Stimulated activated CD4-positive, alpha-beta T cell treated with anti-CD3 and anti-CD28 coated beads, Interleukin-1b, Interleukin-23, amount 100 ng/mL, for 1 hour (primary cell): ENCODE measurements at places on chromosomes 2 and 18.

DNA sequence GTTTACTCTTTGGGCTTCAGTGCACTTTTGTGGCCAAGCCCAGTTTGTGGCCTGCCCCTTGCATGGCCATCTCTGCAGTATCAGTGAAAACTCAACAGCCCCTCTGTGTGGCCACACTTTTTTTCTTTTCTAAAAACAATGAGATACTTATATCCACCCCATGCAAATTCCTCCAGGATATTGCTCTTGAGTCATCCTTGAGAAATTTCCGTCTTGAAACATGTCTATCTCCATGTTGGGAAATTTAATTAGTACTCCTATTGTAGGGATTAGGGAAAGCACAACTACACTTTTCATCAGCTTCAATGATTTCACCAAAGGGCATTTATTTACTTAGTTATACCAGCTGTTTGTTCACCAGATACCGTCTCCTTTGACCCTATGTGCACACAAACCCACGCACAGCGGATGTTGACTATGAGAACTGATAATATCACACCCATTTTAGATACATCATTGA lies 993.1 kb downstream of the TSN start:
- DNase-seq = no peak

- DNase-seq = no peak
Observed at GRCh38 chr2:46025081-46025480, 272.1 kb upstream of the EPAS1 start.

DNA sequence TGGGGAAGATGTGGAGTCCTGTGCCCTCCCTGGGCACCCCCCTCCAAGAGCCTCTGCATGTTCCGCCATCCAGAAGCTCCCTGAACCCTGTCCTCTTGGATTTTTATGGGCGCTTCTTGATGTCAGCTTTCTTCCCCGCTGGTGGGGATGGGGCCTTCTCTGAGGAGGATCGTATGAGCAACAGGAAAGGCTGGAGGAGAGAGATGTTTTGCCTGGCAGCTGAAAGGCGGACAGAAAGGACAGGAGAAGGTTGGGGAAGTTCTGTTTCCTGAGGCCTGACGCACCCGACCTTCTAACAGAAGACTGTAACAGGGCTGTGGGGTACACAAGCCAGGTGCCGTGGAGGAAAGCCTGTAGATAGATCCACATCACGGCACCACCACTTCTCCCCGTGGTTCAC lies 238.8 kb downstream of the LDLRAD4 start:
- no peak for DNase-seq

GRCh38 chr2:97758131-97758705 lies 44.8 kb downstream of the ZAP70 start:
- no peak for DNase-seq

DNA sequence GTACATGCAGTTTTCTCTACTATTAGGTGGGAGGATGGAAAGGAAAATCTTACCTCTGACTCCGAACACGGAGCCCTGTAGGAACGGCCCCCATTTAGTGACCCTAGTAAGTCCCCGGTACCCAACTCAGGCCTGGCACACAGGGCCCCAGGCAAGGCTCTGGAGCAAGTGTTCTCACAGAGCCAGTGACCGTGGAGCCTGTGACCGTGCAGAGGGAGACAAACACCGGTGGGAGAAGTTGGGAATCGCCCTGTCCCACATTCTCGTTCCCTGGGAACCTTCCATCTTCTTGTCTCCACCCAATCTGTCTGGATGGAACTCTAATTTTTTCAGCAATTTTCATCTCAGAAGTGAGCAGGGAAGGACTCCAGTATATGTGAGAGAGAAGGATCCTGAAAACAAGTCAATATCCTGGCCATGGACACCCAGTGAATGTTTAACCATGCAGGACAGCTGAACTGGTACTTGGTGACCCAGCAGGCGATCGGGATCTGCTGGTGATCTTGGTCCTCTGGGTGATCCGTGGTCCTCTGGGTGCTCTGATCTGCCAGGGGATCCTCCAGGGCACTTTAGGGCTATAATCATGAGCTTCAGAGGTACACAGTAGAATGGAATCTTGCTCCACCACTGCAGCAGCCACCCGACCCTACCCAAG lies 348.6 kb upstream of the ID2 start:
- no peak for DNase-seq

- DNase-seq = no peak
Observed at GRCh38 chr2:122007126-122007525, 251.7 kb downstream of the TSN start.

- no peak for DNase-seq
Observed at GRCh38 chr2:178059111-178059510, 13.5 kb downstream of the PDE11A start.

GRCh38 chr2:113675875-113676274 lies 48.8 kb downstream of the RABL2A start:
- no peak for DNase-seq

DNA sequence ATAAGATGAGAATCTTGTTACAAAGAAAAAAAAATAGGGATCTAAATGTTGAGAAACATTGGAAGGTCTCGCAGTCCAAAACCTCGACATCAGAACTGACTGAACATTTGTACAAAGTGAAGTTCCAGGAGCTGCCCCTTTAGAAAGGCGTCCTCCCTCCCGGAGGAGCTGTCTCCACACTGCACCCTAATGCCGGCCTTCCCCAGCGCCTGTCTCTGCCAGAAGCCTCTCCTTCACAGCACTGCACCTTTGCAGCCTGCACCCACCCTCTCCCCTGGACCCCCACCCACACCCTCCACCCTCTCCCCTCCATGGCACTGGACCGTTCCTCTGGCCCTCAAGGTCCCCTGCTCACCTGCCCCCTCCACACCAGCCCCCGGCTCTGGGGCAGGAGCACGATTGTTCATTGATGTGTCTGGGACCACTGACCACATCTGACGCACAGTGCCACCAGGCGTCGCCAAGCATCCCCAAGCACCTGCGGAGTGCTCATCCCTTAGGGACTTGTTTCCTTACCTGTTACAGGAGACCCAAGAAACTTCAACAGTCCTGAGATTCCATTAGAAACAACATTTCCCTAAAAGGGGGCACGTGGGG lies 90.3 kb upstream of the SNTG2 start:
- DNase-seq = no peak

DNA sequence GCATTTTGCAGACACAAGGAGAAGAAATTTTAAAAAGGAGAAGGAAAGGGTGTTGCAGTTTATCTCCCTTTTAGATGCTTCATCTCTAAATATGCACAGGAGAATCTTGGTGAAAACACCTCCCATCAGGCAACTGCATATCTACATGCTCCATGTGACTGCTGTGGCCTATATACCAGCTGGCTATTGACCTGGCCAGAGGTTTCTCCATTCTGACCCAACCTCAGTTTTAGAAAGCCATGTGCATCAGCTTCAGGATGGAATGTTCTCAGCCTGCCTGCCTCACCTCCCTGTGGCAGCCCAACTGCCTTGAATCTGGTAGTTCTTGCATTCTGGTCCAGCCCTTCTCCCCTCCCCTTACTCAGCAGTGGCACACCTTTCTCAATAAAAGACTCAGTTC lies 1958.8 kb upstream of the CELF4 start:
- no peak for DNase-seq

DNA sequence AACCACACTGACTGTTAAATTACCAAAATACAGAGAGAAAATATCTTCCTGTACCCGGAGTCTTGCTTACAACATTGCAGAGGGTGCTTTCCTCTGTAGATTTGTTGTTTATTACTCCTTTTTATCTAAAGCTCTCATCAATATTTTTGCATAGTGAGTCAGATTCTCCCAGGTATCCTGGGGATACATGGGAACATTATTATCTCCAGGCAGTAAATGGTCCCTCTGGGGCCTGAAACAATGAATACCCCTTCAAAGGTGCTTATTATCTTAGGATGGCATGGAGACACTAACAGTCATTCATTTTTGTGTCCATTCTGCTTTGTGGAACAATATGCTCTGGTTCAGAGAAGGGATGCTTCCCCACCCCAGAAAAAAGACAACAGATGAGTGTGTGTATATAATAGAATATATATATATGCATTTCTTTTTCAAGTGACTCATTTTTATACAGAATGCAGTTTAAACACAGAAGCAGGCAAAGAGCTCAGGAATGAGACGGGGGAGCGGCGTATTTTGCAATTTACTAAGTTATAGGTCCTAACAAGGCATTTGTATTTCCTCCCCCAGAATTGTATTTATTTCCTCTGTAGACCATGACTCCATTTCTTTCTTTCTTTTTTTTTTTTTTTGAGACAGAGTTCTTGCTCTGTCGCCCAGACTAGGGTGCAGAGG lies 424.8 kb upstream of the ZEB2 start:
- no peak for DNase-seq

DNA sequence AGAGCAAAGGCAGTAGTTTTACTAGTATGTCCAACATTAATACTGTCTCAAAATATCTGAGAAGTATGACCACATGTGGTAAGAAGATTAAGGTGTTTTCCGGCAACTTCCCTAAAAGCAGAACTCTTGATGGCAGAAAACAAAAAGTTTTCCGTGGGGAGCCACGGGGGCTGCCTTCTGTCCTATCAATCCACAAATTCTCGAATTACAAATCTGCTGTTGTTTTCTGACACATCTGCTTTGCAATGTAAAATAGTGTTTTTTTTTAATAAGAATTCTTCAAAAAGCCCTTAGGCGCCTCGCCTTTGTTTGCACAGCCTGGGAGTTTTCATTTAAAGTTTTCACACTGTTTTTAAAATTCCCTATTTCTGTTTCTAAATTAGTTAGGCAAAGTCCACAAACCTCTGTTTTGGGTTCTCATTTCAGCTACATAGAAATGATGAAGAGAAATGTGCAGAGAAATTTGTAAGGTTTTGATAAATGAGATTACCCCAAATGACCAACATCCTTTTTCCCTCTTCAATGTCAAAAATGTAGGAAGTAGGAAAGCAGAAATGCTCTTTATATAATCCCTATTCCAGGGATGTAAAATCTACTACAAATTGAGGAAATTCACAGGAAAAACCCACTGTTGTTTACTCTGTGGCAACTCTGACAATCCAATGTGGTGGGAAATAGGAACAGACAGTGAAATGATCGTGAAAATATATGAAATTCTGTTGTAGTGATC lies 385.8 kb downstream of the ZEB2 start:
- no peak for DNase-seq

GRCh38 chr2:28321426-28321825 lies 71.2 kb upstream of the FOSL2 start:
- no peak for DNase-seq

GRCh38 chr2:23363831-23364230 lies 21.1 kb upstream of the KLHL29 start:
- no peak for DNase-seq

DNA sequence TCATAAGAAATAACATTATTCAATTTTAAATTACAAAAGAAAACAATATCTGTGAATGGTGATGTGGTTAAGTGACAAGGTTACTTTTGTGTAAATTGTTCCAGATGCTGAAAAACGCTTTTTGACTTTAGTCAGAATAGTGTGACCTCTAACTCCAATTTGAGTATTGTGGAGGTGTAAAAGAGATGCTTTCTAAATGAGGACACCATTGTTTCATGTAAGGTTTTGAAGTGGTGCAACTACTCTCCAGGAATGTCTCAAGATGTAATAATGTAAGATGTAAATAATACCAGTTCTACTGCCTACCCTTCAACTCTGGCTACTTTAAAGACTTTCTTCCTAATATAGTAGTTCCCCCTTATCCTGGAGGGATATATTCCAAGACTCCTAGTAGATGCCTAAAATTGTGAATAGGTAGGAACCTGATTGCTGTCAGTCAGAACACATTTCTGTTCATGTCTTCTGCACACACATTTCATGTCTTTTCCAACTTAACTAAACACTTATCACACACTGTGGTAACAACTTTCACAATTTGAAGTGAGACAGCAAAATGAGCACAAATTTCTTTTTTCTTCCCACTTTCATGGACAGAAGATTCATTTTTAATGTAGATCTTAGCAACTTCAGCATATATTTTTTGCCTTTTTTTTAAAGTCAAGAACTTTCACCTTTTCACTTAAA lies 39.1 kb upstream of the PPP1R1C start:
- no peak for DNase-seq

DNA sequence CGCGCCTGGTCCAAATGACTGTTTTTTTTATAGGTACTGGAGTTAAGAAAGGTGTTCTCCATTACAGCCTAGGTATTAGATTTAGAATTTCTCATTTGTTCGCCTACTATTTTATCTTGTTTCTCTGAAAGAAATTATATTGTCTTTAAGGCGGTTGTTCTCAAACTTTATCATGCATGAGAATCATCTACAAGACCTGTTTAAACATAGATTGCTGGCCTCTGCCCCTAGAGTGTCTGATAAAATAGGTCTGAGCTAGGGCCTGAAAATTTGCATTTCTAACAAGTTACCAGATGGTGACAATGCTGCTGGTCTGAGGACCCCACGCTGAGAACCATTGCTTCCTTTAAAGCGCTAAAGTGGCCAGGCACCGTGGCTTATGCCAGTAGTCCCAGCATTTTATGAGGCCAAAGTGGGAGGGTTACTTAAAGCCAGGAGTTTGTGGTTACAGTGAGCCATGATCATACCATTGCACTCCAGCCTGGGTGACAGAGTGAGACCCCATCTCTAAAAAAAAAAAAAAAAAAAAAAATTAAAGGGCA lies 34.0 kb upstream of the RNF138 start:
- no peak for DNase-seq

- DNase-seq = no peak
Observed at GRCh38 chr2:158559252-158559651, 102.5 kb downstream of the PKP4 start.

GRCh38 chr18:55253814-55254213 lies 294.6 kb upstream of the CCDC68 start:
- no peak for DNase-seq

- DNase-seq = no peak
Observed at GRCh38 chr18:25225151-25225550, 126.8 kb downstream of the ZNF521 start.

DNA sequence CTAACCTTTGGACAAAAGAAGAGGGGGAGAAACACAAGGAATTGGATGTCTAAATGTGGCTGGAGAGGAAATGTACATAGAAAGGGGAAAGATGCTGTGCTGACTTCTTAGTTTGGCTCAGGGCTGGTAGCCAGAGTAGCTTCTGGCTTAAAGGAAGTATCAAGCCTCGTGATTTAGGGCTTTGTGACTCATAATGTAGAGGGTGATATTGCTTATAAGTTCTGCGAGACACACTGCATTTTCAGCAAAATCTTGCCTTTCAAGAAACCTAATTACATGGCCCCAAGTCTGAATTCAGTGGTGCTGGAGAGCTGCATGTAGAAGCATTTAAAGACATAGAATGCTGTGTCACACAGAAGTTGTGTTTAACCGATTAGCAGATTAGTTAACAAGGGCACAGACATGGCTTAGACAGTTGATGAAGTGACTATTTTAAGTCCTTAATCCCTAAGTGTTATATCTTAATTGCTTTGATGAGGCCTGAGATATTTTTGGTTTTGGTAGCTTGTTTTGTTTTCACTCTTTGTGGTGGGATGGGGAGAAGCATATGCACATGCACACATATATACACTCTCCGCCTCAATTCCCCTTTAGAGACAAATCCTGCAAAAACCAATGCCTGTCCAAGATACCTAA lies 66.4 kb downstream of the EPAS1 start:
- no peak for DNase-seq

GRCh38 chr2:188291617-188292347 lies at the start of gene GULP1:
GULP1 (plus strand) TSS chr2:188291874; CDS start chr2:188477703, 185,829 bp downstream.
- no peak for DNase-seq

DNA sequence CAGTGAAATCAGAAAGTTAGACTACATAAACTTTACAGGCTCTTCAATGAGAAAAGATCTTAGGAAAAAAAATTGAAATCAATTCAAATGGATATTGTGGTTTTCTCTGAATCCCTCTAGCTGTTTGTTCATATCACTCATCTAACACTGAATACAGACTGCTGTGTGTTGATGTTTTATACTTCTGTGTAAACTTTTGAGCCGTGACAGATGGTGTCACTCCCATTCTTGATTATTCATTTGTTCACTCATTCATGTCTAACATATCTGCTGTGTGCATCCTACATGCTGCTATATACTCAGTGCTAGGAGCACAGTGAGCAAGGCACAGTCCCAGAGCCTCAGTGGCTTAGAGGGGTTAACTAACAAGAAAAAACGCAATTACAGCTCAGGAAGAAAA lies 12.6 kb downstream of the KLHL23 start:
- DNase-seq = no peak
